Renal pelvis (tissue), 12 donors: ENCODE measurements at places on chromosomes 7 and 10.

GRCh38 chr7:142553216-142553615, 196.1 kb upstream of the PRSS1 start:
- DNase-seq: no peak

- no peak for DNase-seq
Measured at GRCh38 chr10:124697837-124698544, 46.2 kb downstream of the FAM53B start.

DNA sequence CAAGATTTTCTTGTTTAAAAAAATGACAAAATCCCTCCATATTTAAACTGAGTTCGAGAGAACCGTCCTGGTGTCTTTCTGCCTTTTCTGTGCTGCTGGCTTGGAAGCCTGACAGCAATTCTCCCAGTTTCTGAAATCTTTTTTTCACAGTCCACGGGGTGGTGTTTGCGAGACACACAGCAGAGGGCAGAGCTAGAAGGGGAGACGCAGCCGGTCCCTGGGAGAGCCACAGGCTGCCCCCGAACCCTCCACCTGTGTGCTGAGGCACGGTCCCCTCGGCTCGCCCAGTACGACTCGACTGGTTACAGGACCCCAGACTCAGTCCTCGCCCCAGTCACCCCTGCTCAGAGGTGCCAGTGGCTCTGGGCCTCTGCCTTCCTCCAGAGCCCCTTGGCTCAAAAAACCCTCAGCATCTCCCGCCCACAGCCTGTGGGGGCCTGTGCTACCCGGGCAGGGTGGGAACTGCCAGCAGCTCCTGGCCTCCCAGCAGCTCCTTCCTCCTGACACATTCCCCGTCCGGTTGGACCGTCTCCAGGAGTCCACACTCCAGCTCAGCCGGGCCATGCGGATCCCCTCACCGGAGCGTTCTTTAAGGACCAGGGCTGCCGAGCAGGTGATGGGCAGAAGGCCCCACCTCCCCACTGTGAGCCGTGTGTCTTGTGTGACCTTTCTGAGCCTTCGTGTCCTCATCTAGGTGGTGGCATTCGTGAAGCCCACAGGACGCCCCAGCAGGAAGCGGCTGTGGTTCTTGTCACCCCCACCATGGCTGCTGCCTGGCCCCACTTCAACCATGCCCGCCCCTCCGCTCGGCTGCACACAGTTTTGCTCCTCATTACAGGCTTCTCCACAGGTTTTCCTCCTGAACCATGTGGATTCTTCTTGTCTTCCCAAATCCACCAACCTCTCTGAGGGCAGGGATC, 52.3 kb upstream of the EN2 start:
- DNase-seq: no peak

DNA sequence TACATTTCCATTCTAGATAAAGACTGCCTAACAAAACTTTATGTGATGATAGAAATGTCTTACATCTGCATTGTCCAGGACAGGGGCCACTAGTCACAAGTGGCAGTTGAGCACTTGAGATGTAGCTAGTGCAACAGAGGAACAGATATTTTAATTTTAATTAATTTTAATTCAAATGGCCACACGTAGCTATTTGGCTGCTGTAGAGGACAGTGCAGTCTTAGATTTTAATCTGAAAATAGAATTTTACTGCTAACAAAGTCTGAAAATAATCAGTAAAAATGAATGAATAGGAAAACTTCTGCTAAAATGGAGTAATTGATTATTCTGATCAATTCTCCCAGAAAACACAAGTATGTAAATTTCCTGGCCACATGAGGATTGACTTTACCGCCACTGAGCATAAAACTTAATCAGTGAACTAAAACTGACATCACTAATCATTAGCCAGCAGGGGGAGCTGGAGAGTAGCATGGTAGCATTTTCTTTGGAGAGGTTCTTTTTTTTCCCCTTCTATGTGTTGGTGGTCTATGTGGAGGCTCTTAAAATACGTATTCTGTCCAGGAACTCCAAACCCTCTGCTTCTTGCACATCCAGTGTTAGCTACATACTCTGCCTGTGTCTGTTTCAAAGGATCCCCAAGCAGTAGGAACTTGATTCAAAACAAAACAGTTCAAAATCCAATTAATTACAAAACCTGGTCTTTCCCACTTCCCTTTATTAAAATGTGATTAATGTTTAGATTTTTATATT, 52.1 kb downstream of the TSPAN12 start:
- DNase-seq: peak; percentile 82
